Stimulated activated CD4-positive, alpha-beta T cell treated with anti-CD3 and anti-CD28 coated beads, Interleukin-1b, Interleukin-23, amount 100 ng/mL, for 48 hours (primary cell): ENCODE measurements at places on chromosomes 7 and 10.

DNA sequence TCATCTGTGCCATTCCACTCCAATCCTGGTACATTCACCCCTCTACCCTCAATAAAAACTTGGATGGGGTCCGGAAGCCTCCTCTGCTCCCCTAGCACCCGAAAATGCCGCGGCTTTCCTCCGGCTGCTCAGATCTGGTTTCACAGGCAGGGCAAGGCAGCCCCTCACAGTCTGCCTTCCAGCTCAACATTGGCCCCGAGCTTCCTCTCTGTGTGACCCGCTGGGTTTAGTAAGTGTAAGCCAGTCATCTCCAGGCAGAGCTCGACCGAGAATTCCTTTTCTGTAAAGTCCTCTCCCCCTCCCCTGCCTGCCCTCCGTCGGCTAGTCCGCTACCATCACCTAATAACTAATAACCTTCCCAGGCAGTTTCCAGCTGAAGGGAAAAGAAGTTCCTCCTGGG lies 3.4 kb downstream of the INHBA start:
- no peak for DNase-seq

GRCh38 chr7:69922026-69922803 lies 323.9 kb downstream of the AUTS2 start:
- DNase-seq, result no peak

- DNase-seq, result no peak
Observed at GRCh38 chr7:117674617-117675016, 194.8 kb downstream of the CFTR start.

DNA sequence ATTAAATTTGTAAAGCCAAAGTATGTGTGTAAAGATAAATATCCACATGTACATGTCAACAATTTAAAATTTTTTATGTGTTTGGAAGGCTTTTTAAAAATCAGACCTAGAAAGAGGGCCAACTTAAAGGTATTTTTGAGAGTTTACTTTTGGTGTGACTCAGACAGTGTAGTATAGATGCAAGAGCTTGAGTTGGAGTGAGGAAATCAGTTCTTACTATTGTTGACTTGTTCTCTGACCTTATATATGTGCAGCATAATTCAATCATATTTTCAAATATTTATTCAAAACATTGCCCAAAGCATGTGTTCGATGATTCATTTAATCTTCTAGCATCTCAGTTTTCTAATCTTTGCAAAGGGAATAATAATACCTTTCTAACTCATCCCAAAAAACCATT lies 243.7 kb upstream of the PRKCQ start:
- no peak for DNase-seq

- no peak for DNase-seq
Observed at GRCh38 chr10:118965645-118966044, 63.9 kb upstream of the NANOS1 start.

DNA sequence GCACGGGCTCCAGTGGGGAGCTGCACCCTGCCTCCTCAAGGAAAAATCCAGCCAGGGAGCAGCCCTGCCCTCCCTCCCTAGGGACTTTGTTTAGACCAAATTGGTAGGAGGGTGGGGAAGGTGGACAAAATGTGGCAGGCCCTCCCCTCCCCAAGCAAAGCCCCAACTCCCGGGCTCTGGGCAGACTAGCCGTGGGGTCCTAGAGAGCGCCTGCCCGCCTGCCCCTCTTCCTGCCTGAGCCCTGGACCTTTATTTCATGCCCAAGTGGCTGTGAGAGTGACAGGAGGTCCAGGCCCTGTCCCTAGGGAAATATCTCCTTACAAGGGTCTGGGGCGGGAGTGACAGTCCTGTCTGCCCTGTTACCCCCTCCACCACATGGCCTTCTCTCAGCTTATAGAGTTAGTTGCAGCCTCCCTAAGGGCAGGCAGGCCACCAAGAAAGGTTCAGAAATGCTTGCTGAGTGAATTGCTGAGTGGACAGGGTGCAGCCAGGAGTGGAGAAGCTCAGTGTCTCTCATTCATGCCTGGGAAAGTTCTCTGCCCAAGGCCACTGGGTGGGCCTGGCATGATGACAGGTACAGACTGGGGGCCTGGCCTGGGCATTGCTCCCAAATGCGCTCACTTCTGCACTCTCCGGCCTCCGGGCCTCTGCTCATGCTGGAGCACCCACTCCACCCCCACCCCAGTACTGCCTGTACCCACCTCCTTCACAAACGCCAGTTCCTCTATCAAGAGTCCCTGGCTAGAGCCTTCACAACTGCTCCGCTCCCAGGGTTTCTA lies 25.2 kb downstream of the DNAJB12 start:
- no peak for DNase-seq

DNA sequence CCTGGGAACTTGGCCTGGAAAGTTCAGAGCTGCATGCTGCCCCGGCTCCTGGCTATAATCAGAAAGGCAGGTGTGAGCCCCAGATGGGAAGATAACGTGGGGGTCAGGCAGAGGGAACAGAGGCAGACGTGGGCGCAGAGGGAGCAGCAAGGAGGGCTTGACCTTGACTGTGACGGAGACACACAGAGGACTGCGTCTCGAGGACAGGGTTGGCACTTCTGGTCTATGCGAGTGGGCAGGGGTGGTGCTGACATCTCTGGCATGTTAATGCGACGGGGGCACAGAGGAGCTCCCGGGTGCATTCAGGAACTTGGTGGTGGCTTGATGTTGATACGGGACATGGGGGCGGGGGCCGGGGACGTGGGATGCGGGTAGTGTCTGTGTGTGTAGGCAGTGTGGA lies 232.1 kb upstream of the GRB10 start:
- DNase-seq, result no peak

GRCh38 chr7:75938921-75939320 lies 24.0 kb downstream of the POR start:
- no peak for DNase-seq

GRCh38 chr7:64892116-64892515 lies 11.0 kb upstream of the ZNF273 start:
- no peak for DNase-seq

DNA sequence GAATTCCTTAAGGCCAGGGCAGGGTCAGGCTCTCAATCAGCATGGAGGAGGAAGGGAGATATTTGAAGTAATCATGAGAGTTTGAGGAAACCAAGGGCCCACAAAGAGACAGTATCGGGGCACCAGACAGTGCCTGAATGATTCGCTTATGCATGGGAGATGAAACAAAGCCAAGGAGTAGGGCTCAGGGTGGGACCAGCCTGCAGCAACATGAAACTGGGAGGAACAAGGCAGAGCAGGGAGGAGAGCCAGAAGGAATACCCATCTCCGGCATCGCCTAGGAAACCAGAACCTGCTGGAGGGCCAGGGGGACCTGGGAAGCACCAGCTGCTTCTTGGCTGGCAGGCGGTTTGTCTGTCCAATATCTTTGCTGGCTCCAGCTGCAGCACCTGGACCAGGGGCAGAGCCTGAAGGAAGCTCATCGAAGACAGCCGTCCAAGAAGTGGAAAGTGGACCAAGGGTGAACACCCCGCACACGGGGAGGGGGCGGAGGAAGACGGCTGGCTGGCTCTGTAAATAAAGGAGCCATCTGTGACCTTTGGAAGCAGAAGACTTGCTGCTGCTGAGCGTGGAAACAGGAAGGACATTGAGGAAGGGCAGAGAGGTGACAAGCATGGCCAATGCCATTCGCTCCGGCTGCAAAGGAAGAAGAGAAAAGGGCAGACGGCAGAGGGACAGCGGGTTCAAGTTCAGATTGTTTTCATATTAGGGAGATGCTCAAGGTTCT lies 34.4 kb upstream of the ECHDC3 start:
- DNase-seq, result no peak

- DNase-seq, result no peak
Observed at GRCh38 chr7:149832332-149833041, 5.7 kb upstream of the ZNF862 start.

DNA sequence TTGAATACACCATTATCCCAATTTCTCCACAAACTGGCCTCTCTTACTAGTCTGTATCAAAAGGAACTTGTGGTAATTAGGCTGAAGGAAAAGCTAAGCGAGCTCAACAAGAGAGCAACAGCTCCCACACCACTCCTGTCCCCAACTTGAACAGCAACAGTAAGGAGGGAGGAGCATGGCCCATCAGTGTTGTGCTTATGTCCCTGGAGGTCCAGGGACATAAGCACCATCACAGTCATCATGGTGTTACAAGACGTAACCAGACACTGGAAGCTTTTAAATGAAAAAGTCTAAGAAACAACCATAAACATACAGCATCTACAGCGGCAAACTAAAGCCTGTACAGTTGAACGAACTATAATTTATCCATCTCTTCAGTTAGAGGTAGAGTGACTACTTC lies 989 bp downstream of the ERLIN1 start:
- no peak for DNase-seq

- no peak for DNase-seq
Observed at GRCh38 chr10:70588255-70588654, 14.3 kb downstream of the PRF1 start.

DNA sequence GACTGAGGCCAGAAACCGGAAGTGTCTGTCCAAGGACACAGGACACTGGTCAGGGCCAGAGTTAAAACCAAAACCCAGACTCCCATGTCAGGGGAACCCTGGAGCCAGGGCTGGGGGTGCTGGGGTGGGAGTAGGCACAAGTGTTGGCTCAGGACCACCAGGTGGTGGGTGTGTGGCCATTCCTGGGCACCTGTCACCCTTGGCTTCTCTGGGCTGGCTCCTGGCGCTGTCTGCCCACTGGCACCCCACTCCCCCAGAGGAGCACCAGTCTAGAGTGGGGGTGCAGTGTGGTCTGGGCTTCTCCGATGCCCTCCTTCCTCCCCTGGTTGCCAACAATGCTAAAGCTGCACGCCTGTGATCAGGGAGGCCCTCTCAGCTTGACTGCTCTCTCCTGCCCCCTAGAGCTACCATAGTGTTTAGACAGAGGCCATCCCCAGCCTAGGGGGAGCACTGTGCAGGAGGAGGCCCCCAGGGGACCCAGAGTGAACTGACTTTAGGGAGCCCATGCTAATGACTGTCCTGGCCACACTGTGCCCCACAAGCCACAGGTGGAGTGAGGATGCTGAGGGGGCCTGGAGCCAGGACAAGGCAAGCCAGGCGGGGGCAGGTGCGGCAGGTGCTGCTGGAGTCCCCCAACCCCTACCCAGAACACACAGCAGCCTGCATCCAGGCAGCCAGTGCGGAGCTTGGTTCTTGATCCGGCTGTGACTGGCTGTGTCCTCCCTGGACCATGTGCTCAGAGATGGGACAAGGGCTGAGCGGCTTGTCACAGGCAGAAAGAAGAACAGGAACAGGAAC lies 11.0 kb downstream of the RASGEF1A start:
- no peak for DNase-seq

DNA sequence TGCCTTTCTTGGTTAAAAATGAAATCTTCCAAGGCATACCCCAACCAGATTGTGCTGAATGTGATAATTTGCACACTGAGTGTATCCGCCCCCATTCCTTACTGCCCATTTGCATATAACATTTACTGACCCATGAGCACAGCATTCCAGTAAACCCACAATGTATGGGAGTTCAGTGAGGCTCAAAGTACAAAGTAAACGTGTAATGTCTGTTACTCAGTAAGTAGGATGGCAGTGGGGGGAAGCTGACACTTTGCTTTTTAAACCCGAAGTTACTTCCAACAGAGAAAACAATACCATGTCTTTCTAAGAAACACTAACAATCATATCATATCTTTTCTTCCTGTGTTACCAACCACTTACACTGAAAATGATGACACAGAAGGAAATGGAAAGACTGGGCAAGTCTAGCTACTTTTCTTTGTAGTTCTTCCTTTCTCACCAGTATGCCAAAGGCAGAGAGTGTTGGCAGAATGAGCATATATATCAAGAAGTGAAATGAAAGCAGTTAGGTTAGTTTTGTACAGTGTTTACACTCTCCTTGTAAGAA lies 27.1 kb upstream of the SOSTDC1 start:
- no peak for DNase-seq

DNA sequence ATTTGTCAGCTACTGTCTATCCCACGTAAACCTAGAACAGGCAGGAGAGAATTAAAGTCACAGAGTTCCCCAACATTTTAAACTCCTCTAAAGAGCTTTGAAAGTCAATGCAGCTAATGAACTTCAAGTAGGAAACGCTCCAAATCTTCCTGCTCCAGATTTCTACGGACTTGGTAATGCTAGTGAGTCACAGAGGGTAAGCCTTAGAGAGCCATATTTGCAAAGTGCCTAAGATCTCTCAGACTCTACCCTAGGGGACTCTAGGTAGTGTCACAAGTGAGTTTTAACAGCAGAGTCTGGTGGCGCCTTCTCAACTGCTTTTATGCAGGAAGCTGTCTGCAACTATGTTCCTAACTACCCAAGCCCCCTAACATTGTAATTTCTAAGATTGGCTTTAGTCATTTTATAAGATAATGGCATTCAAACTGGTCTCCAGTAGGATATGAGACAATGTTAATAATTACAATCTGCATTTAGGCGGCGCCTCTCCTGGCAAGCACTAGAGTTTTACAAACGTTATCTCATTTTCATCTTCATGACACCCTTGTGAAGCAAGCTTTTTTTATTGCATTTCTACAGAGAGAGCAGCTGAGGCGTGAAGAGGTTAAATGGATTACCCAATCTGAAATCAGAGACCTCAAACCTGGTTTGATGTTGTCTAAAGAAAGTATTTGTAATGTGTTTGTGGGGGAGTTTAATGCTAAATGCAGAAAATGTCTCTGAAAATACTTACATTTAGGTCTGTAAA lies 22.0 kb upstream of the FZD1 start:
- no peak for DNase-seq
